ENCODE measurements at places on chromosomes 1 and 21. TPM values are rescaled to one million over a fixed set of nuclear protein-coding genes. Genes with fewer than 3 reads are reported as not detected.

GRCh38 chr1:36879613-36880012 is 154.7 kb downstream of the GRIK3 start:
- no peak for DNase-seq

- DNase-seq = no peak
Observed at GRCh38 chr1:211876851-211877590, 46.5 kb upstream of the LPGAT1 start.

The FALEC gene
- polyA plus RNA-seq = 0.73 TPM

The GPATCH4 gene
- polyA plus RNA-seq = 53.9 TPM

- no peak for DNase-seq
Observed at GRCh38 chr1:203667616-203668015, 41.0 kb downstream of the ATP2B4 start.

DNA sequence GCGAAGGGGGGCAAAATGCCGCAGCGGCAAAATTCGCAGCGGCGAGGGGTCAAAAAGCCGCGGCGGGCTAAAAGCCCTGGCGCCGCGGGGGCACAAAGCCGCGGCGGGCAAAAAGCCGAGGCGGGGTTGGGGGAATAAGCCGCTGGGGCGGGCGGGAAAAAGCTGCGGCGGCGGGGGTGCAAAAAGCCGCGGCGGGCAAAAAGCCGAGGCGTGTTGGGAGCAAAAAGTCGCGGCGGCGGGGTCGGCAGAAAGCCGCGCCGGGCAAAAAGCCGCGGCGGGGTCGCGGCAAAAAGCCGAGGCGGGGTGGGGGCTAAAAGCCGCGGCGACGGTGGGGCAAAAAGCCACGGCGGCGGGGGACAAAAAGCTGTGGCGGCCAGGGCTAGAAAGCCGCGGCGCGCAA is 3902.5 kb downstream of the SRGAP2C start:
- no peak for DNase-seq

GRCh38 chr1:57464756-57465155 is 40.9 kb upstream of the DAB1 start:
- DNase-seq = no peak

The PLEKHG5 gene
- polyA plus RNA-seq = 0.13 TPM

Data from K562 (cell line).